ENCODE measurements at places on chromosomes 5 and 9.

DNA sequence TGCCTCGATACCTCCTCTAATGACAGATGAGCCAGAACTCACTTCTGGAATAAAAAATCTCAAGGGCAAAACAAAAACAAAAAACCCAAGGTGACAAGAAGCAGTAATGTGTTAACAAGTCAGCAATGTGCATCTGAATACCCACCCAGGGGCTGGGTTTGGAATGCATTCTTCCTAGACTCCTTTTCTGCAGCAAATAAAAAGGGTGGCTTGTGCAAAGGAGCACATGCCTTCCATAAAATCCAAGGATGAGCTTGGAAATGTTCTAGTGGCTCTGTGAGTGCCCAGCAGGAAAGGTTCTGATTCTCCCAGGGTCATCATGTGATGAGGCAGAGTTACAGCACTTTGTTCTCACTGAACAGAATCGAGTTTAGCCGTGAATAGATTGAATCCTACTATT, 599.9 kb downstream of the RAB3C start:
- no peak for DNase-seq

GRCh38 chr5:68505917-68506860, 290.6 kb downstream of the PIK3R1 start:
- DNase-seq, result no peak

DNA sequence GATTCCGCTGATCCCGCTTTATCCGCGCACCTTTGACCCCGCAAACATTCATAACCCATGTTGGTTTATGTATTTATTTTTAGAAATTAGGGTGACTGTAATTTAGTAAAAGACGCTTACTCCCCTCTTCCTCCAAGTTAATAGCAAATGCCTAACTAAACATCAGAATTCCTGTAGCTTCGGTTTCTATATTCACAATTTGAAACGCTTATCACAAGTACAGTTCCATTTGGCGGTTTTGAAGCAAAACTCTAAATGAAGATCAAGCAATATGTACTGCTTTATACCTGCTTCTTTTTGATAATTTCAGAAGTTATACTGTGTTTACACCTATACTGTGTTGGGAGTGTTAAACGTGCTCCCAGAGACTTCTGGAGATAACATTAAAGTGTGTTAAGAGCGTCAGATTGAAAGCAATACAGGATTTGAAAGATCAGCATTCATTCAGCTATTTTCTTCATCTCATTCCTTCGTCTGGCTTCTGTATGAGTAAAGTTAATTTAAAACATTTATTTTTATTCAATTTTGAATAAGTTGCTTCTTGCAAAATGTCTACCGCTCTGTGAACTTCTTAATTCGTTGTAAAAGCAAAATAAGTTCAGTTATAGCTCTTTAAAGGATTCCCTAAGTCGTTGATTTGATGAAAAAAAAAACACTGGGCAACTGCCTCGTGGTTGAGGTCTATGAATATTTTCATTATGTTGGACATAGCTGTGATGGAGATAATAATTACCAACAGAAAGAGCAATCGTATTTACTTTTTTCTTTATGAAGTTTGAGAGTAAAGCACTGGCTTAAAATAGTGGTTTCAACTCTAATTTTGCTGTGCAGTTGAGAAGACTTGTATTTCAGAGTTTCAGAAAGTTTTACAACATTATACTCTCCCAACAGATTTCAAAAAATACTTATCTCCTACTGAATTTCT, 2.5 kb downstream of the PRDM6 start:
- DNase-seq, result no peak

DNA sequence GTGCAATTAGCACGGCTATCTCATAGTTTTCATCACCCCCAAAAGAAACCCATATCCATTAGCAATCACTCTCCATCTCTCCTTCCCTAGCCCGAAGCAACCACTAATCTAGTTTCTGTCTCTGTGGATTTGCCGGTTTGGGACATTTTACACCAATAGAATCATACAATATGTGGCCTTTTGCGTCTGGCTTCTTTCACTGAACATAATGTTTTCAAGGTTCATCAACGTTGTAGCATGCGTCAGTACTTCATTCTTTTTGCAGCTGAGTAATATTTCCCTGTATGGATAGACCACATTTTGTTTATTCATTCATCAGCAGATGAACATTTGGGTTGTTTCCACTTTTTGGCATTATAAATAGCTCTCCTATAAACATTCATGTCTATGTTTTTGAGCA, 75.4 kb upstream of the TBC1D2 start:
- no peak for DNase-seq

GRCh38 chr9:5832071-5832537, 813 bp downstream of the ERMP1 start:
- DNase-seq, result no peak

- no peak for DNase-seq
Observed at GRCh38 chr9:105828171-105828570, 133.8 kb downstream of the TMEM38B start.

DNA sequence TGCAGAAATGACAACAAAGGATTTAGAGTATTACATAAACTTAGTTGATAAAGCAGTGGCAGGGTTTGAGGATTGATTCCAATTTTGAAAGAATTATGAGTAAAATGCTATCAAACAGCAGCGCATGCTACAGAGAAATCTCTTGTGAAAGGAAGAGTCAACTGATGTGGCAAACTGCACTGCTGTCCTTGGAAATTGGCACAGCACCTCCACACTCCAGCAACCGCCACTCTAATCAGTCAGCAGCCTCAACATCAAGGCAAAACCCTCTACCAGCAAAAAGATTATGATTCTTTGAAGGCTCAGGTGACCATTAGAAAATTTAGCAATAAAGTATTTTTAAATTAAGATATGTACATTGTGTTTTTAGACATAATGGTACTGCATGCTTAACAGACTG, 66.4 kb downstream of the AUH start:
- no peak for DNase-seq

DNA sequence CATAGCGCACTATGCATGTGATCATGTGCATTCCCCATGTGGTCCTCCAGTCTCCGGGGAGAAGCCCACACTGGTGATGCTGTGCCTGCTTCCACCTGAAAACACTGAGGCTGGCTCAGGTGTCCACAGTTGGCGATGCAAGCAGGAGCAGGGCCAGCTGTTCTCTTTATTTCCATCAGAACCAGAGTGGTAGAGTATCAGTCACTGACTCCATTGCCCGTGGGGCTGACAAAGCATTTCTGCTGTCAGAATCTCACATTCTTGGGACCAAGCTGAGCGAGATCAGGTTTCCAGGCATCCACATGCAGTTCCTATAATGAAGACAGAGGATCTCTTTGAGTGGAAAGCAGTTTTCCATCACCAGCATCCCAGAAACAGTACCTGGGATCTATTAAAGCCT, 52.5 kb downstream of the GADD45G start:
- DNase-seq, result no peak

- DNase-seq, result no peak
Observed at GRCh38 chr9:120934281-120934680, 7.7 kb upstream of the TRAF1 start.

GRCh38 chr5:80125022-80125961, 90.1 kb downstream of the THBS4 start:
- no peak for DNase-seq

- DNase-seq, result no peak
Observed at GRCh38 chr5:172389578-172390112, 64.7 kb downstream of the SH3PXD2B start.

GRCh38 chr9:5684101-5684500, 55.2 kb downstream of the RIC1 start:
- no peak for DNase-seq
